ENCODE measurements at places on chromosomes 5 and 9.

DNA sequence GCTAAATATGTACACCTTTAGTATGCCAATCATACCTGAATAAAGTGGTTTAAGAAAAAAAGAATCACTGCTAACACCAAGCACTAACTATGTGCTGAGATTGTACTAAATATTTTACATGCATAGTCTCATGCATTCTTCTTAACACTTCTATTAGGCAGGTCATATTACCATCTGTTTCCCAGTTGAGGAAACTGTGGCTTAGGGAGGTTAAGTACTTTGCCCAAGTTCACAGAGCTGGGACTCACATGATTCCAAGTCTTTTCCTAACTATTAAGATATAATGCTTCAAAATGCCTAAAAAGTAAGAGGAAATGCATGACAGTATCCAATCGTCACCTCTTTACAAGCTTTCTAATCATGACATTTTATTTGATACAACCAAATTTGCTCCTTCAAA is 69.2 kb upstream of the PLPP6 start:
- no peak for DNase-seq

DNA sequence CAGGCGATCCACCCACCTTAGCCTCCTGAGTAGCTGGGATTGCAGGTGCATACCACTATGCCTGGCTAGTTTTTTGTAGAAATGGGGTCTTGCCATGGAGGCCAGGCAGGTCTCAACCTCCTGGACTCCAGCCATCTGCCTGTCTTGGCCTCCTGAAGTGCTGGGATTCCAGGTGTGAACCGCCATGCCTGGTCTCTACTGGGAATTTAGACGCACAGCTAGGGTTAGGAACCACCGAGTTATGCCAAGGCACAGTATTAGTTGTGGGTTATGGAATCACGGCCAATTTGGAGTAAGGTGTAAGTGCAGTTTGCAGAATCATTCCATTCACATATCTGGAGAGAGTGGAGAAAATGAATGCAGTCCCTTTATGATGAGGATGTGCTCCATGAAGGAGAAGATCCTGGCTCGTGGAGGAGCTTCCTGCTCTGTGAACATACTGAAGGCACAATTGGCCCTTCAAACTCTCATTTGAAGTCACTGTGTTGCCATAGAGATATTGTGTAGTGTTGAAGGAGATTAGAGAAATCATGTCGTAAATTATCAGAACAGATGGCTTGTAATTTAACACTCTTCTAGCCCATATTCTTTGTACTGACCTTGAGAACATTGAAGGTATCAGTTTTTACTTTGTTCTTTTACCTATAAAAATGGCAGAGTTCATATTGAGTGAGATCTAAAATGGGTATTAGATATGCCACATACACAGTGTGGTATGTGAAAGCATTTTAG is 18.8 kb downstream of the TRIO start:
- no peak for DNase-seq

GRCh38 chr5:34736445-34737115 is 80.5 kb downstream of the RAI14 start:
- DNase-seq, result no peak

DNA sequence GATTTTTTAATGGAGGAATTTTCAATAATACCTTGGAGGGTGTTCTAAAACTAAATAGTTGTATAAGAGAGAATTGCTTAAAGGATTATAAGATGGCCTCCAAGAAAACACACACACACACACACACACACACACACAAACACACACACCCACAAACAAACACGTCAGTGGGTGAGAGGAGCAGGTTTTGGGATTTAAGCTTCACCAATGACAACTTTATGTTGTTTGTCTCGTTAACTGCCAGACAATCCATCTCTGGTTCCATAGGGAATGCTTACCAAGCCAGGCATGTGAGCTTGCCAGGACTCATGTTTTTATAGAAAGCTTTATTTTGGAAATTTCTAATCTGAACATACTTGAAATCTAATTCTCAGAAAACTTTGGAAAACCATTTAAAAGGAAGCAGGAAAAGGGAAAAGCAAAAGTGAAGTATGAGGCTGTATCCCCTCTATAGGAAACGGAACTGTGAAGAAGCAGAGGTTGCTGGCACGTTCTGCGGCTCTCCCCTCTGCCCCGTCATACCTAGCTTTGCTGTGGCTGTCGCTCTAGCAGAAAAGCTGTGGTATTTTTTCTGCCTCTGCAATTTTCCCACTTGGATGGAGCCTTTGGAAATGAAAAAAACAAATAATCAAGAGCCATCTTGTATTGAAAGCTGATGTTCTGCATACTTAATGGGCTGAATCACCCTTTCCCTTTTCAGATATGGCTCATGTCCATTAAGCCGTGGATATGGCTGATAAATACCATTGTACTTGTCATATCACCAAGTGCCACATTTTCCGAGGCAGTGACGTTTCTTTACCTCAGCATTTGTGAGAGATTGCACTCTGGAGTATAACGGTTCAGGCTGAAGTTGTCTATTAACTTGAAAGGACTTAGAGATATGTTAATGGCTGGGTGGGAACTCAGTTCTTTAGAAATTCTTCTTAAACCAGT is 112.7 kb downstream of the NTRK2 start:
- DNase-seq, result no peak

DNA sequence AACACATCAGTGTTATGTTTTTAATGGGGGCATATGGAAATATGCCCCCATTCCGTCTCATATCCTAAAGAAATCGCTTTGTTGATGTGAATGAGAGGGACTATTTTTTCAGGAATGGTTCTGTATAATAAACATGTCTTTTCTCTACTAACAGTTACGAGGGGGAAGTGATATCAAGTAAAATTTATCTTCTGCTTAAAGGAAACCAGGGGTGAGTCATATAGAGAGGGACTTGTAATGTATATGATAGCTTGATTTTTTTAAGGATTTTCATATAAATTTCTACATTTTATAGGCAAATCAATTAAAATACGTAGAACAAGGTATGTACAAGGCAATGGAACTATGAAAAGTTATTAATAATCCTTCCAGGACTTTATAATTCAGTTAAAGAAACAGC is 207.1 kb downstream of the SEMA5A start:
- DNase-seq, result no peak

DNA sequence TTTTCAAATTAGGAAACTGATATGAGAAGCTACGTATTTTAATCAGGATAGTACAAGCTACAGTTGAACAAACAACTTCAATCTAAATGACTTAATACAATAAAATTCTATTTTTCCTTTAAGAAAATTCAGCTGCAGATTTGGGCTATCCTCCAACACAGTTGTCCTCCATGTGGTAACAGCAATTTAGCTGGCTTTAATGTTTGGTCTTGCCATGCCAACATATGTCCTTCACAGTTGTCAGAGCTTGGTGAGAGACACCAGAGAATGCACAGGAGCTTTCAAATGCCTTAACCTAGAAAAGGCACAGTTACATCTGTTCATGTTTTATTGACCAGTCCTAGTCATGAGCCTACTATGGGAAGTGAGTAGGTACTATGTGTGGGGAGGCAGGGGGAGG is 10.8 kb downstream of the FAM174A start:
- DNase-seq, result no peak

- DNase-seq, result no peak
Observed at GRCh38 chr9:19114680-19115270, 12.1 kb upstream of the HAUS6 start.

- DNase-seq, result no peak
Observed at GRCh38 chr5:14184725-14185124, 41.6 kb downstream of the TRIO start.

- DNase-seq, result no peak
Observed at GRCh38 chr5:163916376-163916775, 411.0 kb downstream of the MAT2B start.

DNA sequence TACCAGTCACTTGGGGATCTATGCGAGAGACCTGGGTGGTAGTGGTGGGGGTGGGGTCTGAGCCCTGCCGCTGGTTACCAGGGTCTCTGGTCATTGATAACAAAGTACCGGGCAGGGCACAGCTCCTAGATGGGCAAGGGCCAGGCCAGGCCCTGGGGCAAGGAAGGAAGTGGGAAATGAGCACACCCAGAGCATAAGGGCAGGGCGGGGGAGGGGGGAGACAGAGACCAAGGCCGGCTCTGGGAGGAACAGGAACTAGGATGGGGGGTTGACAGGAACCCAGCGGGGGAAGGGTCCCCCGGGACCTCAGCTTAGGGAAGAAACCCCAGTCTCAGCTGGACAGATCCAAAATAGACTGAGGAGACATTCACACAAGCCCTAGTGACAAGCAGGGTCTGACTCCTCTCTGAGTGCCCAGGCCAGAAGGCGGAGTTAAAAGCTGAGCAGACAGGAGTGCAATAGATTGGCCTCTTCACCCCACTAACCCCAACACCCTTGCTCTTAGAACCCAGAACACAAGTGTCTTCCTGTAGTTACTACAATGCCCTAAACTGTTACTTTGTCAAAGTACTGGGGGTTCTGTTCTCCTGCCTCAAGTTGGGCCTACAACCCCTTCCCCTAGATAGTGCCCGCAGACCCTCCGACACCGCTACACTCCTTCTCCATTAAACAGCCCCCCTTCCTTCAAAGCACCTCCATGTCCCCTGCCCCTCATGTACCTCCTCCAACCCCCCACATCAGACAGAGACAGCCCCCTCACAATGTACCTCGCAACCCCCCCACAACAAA is 628 bp downstream of the ATOSB start:
- DNase-seq, result no peak

DNA sequence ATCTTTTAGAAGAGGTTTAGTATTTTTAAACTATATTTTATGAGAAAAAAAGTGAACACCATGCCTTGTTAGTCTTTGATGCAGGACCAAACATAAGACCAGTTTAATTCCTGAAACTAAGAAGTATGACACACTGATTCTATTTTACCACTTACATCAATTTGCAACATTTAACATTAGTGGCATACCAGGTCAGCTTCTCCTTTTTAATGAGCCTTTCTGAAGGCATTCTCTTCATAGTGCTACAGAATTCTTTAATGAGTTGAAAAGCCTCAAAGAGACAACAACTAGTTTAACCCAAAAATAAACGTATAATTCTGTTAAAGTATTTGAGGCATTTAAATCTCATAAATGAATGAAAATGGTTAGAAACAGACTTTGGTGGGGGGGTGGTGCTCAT is 28.2 kb downstream of the ARSB start:
- no peak for DNase-seq

DNA sequence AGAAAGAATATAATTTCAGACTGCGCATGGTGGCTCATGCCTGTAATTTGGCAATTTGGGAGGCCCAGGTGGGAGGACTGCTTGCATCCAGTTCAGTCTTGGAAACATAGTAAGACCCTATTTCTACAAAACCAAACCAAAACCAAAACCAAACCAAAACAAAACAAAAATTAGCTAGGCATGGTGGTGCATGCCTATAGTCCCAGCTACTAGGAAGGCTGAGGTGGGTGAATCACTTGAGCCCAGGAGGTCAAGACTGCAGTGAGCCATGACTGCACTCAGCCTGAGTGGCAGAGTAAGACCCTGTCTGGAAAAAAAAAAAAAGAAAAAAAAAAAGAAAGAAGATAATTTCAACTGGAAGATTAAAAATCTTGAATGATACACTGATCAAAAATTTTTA is 137.0 kb upstream of the ACOT12 start:
- DNase-seq, result no peak

DNA sequence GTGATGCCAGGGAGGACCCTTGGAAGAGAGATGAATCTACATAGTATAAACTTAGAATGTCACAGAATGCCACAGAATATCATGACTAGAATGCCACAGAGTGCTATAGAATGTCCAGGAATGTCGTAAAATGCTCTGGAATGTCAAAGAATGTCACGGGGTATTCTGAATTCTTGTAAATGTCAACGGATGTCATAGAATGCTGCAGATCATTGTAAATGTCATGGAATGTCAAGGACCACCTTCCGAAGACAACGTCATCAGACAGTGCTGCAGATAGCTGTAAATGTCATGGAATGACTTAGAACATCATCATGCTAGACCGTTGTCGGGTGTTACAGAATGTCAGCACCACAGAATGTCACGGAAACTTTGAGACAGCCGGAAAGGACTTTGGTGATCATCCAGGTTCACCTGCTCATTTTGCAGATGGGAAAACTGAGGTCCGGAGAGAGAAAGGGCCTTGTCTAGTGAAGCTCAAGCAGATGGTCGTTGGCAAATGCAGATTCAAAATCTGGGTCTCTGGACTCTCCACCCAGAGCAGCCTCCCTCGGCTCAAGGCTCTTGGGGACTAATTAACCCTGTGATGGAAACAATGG is 117.1 kb downstream of the LHX2 start:
- DNase-seq, result no peak

GRCh38 chr9:121298016-121298538 is 30.1 kb downstream of the GSN start:
- no peak for DNase-seq

DNA sequence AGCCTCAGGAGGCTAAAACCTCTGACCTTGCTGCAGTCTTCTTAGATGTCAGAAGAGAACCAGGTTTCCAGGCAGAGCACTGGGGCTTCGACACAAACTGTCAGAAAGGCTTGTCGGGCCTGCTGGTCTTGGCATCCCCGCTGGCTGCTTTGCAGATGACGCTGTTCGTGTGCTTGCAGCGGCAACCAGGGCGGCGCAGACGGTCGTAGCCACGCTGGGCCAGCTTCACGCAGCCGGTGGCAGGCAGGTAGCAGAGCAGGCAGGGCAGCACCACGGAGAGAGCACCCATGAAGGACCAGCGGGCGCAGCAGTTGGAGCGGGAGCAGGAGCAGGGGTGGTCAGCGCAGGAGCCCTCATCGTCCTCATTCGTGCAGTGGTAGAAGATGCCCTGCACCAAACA is 10.7 kb downstream of the SPRY4 start:
- no peak for DNase-seq

DNA sequence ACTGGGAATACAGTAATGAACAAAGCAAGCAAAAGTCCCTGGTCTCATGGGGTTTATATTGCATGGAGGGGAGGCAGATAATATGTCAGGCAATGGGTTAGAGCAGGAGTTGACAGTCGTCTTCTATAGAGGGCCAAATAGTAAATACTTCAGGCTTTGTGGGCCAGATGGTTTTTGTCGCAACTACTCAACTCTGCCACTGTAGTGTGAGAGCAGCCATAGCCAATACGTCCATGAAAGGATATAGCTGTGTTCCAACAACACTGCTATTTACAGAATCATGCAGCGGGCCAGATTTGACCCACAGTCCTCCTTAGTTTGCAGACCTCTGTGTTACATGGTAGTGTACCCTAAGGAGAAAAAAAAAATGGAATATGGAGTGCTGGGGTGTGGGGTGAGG is 25.5 kb downstream of the MAST4 start:
- DNase-seq, result no peak

DNA sequence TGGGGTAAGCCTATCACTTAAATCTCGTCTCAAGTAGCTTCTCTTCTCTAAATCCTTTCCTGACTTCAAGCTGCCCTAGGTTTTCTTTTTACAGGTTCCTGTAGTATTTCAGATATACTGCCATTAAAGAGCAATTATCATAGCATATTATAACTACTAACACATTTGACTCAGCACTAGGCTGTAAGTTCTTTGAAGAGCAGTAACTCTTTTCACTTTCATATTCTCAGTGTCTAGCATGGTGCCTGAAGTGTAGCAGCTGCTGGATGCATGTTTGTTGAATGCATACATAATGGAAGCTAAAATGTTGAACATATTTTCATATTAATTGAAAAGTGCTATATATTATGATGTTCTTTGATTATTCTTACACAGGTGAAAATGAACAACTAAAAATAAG is 22.5 kb downstream of the CCDC152 start:
- DNase-seq, result no peak

- DNase-seq, result no peak
Observed at GRCh38 chr9:111633389-111633736, 2.2 kb downstream of the DNAJC25 start.

Measured in effector CD8-positive, alpha-beta T cell (primary cell).